ENCODE measurements at places on chromosomes 2 and 18.

GRCh38 chr2:68971591-68972231 lies 2.7 kb upstream of the GKN1 start:
- DNase-seq: no peak

DNA sequence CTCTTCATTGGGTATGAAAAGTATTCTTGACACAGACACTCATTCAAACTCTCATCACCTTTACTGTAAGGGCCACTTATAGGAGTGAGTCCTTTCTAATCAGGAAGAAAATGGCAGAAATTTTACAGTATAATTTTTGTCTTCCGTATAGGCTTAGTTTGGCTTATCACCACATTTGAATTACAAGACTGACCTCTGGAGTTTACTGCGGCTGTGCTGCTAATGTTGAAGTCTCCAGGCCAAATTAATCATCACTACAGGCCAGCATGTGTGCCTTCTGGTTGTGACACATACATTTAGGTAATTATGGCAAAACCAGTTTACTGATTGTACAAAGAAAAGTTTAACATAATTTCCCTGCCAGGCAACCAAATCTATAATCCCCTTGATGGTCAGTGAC lies 753.6 kb upstream of the GCFC2 start:
- DNase-seq: no peak

DNA sequence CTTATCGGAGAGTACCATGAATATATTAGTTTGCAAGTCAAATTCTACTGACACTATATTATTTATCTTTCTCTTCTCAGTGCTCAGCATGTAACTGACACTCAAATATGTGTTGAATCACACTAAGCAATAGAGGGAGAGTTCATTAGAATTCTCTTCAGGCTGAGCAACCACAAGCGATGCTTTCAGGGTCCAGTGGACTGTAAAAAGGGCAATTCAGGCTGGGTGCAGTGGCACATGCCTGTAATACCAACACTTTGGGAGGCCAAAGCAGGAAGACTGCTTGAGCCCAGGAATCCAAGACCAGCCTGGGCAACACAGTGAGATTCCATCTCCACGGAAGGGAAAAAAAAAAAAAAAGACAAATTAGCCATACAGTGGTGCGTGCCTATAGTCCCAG lies 16.3 kb downstream of the PDE6D start:
- no peak for DNase-seq

GRCh38 chr2:172373766-172374165 lies 53.6 kb upstream of the ITGA6 start:
- no peak for DNase-seq

GRCh38 chr2:15242936-15243461 lies 318.1 kb downstream of the NBAS start:
- DNase-seq: no peak

GRCh38 chr2:120650022-120650644 lies 85.5 kb upstream of the GLI2 start:
- DNase-seq: no peak

GRCh38 chr2:12587228-12587627 lies 129.5 kb upstream of the TRIB2 start:
- DNase-seq: no peak

Data from NK-92 treated with Interleukin-12 subunit alpha and Interleukin-12 subunit beta, amount 100 ng/mL, for 24 hours (cell line).